ENCODE measurements at places on chromosomes 2 and 18.

- no peaks in the 10 kb centered on the region for H3K27me3 ChIP-seq
- no peaks in the 10 kb centered on the region for H3K36me3 ChIP-seq
- H3K27ac ChIP-seq, result no peak overlapping the region
- no peak for DNase-seq
- no peaks in the 10 kb centered on the region for H3K4me1 ChIP-seq
Observed at GRCh38 chr2:212682937-212683336, 144.3 kb upstream of the ERBB4 start.

- H3K27ac ChIP-seq, result peak overlapping the region; percentile 98
- no peaks in the 10 kb centered on the region for H3K27me3 ChIP-seq
- peaks cover 6% of the 10 kb centered on the region for H3K36me3 ChIP-seq
Observed at GRCh38 chr18:48926420-48926857, 24.3 kb downstream of the SMAD7 start.

DNA sequence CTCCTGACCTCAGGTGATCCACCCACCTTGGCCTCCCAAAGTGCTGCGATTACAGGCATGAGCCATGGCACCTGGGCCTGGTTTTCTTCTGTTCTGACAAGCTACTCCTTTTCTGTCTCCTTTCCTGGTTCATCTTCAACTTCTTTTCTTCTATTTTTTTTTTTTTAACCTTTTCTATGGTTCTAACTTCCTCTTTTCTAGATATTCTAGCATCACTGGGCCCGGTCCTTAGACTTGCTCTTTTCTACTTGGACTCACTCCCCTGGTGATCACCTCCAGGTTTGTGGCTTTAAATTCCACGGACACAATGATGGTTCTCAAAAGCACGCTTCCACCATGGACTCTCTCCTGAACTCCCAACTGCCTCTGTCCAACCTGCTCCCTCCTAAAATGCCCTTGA is 2.0 kb downstream of the EIF2AK2 start:
- peaks cover 15% of the 10 kb centered on the region for H3K36me3 ChIP-seq
- peaks cover 15% of the 10 kb centered on the region for H3K4me1 ChIP-seq
- H3K27me3 ChIP-seq, result no peaks in the 10 kb centered on the region

GRCh38 chr2:98514096-98514639 is 69.5 kb downstream of the INPP4A start:
- no peaks in the 10 kb centered on the region for H3K4me1 ChIP-seq
- no peaks in the 10 kb centered on the region for H3K27me3 ChIP-seq
- no peak overlapping the region for H3K4me3 ChIP-seq
- no peak overlapping the region for H3K27ac ChIP-seq
- no peaks in the 10 kb centered on the region for H3K36me3 ChIP-seq

DNA sequence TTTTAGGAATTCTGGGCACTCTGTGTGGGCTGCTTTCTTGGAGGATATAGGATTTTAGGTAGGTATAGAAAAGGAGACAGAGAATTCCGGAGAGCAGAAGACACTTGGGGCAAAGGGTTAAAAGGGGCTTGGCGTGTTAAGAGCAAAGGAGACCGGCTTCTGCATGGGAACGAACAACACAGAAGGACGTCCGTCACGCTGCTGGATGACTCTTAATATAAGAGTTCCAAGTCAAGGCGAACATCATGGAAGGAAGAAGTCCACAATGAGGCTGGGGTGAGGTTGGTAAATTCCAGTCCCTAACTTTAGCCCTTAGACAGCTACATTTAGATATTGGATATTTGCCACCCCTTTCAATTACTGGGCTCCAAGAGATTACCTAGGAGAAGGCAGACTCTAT is 15.9 kb upstream of the SLC20A1 start:
- H3K27ac ChIP-seq, result peak overlapping the region; percentile 48
- no peaks in the 10 kb centered on the region for H3K27me3 ChIP-seq
- no peak for DNase-seq
- H3K36me3 ChIP-seq, result no peaks in the 10 kb centered on the region
- no peak overlapping the region for H3K4me3 ChIP-seq
- H3K4me1 ChIP-seq, result peaks cover 50% of the 10 kb centered on the region

- no peaks in the 10 kb centered on the region for H3K27me3 ChIP-seq
- H3K36me3 ChIP-seq, result no peaks in the 10 kb centered on the region
- H3K4me1 ChIP-seq, result no peaks in the 10 kb centered on the region
- DNase-seq, result no peak
- H3K4me3 ChIP-seq, result no peak overlapping the region
Observed at GRCh38 chr2:3956892-3957291, 253.5 kb downstream of the DCDC2C start.

GRCh38 chr2:230843132-230843531 is 21.6 kb upstream of the ITM2C start:
- H3K4me1 ChIP-seq, result no peaks in the 10 kb centered on the region
- H3K4me3 ChIP-seq, result no peak overlapping the region
- no peaks in the 10 kb centered on the region for H3K27me3 ChIP-seq
- no peak for DNase-seq
- no peaks in the 10 kb centered on the region for H3K36me3 ChIP-seq

GRCh38 chr18:79241755-79242154 is 154.0 kb upstream of the NFATC1 start:
- no peaks in the 10 kb centered on the region for H3K27me3 ChIP-seq
- no peak overlapping the region for H3K4me3 ChIP-seq
- no peaks in the 10 kb centered on the region for H3K4me1 ChIP-seq
- no peak overlapping the region for H3K27ac ChIP-seq
- no peaks in the 10 kb centered on the region for H3K36me3 ChIP-seq
- no peak for DNase-seq

- H3K27me3 ChIP-seq, result no peaks in the 10 kb centered on the region
- peak; percentile 13 for DNase-seq
- no peak overlapping the region for H3K27ac ChIP-seq
- no peak overlapping the region for H3K4me3 ChIP-seq
- no peaks in the 10 kb centered on the region for H3K36me3 ChIP-seq
Observed at GRCh38 chr2:239288951-239289511, 111.8 kb downstream of the HDAC4 start.

DNA sequence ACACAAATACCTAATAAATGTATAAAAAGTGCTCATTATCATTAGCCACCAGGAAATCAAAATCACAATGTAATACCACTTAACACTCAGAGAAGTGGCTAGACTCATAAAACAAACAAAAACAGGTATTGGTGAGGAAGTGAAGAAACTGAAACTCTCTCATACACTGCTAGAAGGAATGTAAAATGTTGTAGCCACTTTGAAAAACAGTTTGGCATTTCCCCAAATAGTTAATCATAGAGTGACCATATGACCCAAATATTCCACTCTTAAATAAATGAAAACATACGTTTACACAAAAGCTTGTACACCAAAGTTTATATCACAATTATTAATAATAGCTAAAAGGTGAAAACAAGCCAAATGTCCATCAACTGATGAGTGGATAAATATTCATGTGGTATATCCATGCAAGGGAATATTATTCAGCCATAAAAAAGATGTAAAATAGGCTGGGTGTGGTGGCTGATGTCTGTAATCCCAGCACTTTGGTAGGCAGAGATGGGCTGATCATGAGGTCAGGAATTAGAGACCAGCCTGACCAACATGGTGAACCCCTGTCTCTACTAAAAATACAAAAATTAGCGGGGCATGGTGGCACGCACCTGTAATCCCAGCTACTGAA is 86.2 kb upstream of the COL5A2 start:
- H3K27ac ChIP-seq, result no peak overlapping the region
- H3K27me3 ChIP-seq, result no peaks in the 10 kb centered on the region
- H3K4me1 ChIP-seq, result peaks cover 20% of the 10 kb centered on the region

- H3K27ac ChIP-seq, result no peak overlapping the region
- peaks cover 8% of the 10 kb centered on the region for H3K36me3 ChIP-seq
- H3K4me1 ChIP-seq, result no peaks in the 10 kb centered on the region
- no peaks in the 10 kb centered on the region for H3K27me3 ChIP-seq
Observed at GRCh38 chr2:167966937-167967913, 280.2 kb downstream of the STK39 start.

DNA sequence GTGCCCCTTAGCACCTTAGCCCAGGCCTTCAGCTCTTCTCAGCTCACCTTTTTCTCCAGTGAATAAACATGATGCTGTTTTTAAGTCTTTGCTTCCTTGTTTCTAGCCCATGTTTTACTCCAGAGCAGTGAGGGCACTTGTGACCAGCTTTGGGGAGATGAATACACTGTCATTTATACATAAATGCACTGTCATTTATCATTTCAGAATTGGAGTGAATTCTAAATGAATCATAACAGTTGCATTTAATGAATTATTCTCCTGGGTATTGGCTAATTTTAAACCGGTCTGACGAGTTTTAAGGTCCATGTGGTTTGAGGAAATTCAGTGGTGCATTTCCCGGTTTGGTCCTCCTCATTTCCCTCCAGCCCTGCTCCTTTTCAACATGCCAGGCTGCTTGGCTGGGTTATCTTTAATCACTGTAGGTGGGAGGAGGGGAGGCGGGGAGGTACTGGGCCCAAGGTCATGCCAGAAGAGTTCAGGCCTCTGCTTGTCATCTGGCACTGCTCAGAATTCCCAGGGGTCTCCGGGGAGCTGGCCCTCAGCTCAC is 23.9 kb downstream of the PRKCE start:
- peak overlapping the region; percentile 69 for H3K27ac ChIP-seq
- no peaks in the 10 kb centered on the region for H3K36me3 ChIP-seq
- peaks cover 22% of the 10 kb centered on the region for H3K4me1 ChIP-seq

GRCh38 chr2:120963997-120964705 is 228.5 kb downstream of the GLI2 start:
- H3K36me3 ChIP-seq, result no peaks in the 10 kb centered on the region
- DNase-seq, result no peak

DNA sequence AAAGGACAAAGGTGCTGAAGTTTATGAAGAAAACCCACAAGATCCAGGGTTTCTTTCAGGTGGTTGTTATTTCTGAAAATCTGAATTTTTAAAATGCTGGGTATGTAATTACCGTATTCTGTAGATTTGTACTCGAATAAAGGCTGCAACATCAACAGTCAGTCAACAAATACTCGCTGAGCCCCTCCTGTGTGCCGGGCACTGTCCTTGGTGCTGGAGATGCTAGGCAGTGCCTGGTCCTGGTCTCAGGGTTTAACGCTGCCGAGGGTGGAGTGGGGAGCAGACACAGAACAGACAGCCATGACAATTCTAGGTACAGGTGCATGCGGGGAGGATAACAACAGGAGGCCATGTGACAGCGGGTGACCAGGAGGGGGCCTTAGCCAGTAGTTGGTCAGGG is 27.2 kb upstream of the PDIA6 start:
- H3K4me1 ChIP-seq, result peaks cover 5% of the 10 kb centered on the region
- H3K36me3 ChIP-seq, result no peaks in the 10 kb centered on the region
- no peak for DNase-seq
- no peaks in the 10 kb centered on the region for H3K27me3 ChIP-seq
- H3K27ac ChIP-seq, result no peak overlapping the region
- H3K4me3 ChIP-seq, result no peak overlapping the region

DNA sequence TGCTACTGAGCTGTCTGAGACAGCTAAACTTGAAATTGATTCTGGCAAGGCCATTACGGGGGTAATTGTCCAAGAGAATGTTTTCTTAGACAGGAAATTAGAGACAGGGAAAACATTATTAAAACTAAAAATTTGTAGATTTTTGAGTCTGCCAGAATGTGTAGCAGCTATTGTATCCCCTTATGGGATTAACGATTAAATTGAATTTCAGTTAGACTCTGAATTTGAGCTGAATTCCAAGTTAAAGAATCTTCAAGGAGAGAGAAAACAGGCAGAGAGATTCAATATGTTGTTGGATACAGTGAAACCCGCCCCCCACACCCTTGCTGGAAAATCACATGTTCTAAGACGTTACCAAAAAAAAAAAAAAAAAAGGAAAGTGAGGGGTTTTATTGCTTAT is 32.7 kb upstream of the CCDC68 start:
- H3K36me3 ChIP-seq, result no peaks in the 10 kb centered on the region
- no peak overlapping the region for H3K4me3 ChIP-seq
- no peak for DNase-seq
- no peak overlapping the region for H3K27ac ChIP-seq
- H3K27me3 ChIP-seq, result no peaks in the 10 kb centered on the region

GRCh38 chr2:232963913-232964312 is 49.1 kb downstream of the NGEF start:
- no peak overlapping the region for H3K27ac ChIP-seq
- H3K36me3 ChIP-seq, result no peaks in the 10 kb centered on the region
- H3K4me3 ChIP-seq, result no peak overlapping the region
- no peaks in the 10 kb centered on the region for H3K4me1 ChIP-seq
- no peaks in the 10 kb centered on the region for H3K27me3 ChIP-seq

GRCh38 chr2:219140722-219141121 is 19.9 kb downstream of the NHEJ1 start:
- H3K4me3 ChIP-seq, result no peak overlapping the region
- H3K4me1 ChIP-seq, result no peaks in the 10 kb centered on the region
- H3K27ac ChIP-seq, result no peak overlapping the region

GRCh38 chr2:231009236-231009919 is 13.5 kb downstream of the SPATA3 start:
- no peaks in the 10 kb centered on the region for H3K27me3 ChIP-seq
- no peak overlapping the region for H3K4me3 ChIP-seq
- no peak overlapping the region for H3K27ac ChIP-seq

GRCh38 chr2:207219081-207219630 is 53.4 kb upstream of the KLF7 start:
- peaks cover 23% of the 10 kb centered on the region for H3K4me1 ChIP-seq
- DNase-seq, result no peak
- H3K36me3 ChIP-seq, result no peaks in the 10 kb centered on the region
- peak overlapping the region; percentile 44 for H3K27ac ChIP-seq
- no peaks in the 10 kb centered on the region for H3K27me3 ChIP-seq

DNA sequence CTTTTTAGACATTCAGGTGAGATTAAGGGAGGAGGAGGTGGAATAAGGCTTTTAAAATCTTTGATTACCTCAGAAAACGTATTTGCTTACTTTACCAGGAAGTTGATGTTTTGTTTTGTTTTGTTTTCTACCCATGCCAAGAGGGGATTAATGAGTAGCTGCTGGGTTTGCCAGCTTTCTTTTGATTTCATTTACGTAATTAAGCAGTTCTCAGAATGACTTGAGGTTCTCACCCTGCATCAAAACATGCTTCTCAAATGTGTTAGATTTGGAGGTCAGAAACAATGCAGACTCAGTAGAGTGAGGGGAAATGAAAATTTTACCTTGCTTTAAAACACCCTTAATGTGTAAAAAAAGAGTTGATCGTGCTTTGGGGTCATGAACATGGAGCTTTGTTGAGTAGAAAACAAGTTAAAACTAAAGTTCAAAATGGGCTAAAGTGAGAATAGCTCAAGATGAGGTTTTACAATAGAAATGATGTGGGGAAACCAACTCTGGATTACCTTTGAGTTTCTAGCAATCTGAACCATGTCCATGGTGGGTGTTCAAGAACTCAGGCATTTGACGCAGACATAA is 217.1 kb upstream of the EPAS1 start:
- H3K27ac ChIP-seq, result no peak overlapping the region
- peaks cover 10% of the 10 kb centered on the region for H3K4me1 ChIP-seq
- H3K36me3 ChIP-seq, result no peaks in the 10 kb centered on the region
- no peak overlapping the region for H3K4me3 ChIP-seq
- H3K27me3 ChIP-seq, result no peaks in the 10 kb centered on the region

- H3K4me1 ChIP-seq, result no peaks in the 10 kb centered on the region
- no peak overlapping the region for H3K4me3 ChIP-seq
- H3K36me3 ChIP-seq, result no peaks in the 10 kb centered on the region
- no peak for DNase-seq
Observed at GRCh38 chr2:86304416-86304815, 33.0 kb downstream of the REEP1 start.
